HL-60 (cell line): ENCODE measurements at places on chromosomes 6 and 20.

DNA sequence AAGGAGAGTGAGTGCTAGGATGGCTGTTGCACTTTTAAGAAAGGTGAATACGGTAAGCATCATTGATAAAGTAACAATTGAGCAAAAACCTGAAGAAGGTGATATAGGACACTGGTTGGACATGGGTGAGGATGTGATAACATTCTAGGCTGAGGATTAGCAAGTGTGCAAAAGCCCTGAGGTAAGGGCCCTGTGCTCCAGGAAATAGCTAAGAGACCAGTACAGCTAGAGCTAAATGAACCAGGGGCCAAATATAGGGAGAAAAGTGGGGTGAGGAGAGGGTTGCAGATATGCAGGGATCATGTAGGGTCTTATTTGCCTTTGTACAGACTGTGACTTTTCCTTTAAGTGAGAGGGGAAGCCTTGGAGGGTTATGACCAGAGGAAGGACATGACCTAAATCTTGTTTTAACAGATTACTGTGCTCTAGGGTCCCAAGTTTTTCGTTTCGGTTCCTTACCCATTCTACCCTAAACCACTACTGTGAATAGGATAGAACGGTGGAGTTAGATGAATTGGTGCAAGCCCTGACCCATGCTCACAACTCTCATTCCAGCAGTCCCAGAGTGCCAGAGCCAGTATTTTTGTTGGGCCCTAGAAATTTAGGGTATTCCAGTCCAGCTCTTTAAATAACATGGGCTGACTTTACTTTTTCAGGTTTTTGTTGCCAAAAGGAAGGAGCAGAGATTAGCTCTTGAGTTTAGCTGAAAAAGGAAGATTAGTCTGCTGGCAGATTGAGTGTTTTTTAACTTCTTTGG is 10.7 kb downstream of the MAPK14 start:
- DNase-seq, result no peak

DNA sequence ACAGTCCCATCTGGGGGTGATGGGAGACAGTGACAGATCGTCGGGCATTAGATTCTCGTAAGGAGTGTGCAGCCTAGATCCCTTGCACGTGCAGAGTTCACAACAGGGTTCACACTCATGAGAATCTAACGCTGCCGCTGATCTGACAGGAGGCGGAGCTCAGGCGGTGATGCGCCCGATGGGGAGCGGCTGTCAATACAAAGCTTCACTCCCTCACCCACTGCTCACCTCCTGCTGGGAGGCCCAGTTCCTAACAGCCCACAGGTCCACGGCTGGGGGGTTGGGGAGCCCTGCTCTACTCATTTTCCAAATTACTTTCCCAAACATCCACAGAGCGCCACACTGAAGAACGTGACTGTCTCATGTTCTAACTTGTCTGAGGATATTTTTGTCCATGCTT is 25.3 kb downstream of the CTCFL start:
- DNase-seq, result no peak

DNA sequence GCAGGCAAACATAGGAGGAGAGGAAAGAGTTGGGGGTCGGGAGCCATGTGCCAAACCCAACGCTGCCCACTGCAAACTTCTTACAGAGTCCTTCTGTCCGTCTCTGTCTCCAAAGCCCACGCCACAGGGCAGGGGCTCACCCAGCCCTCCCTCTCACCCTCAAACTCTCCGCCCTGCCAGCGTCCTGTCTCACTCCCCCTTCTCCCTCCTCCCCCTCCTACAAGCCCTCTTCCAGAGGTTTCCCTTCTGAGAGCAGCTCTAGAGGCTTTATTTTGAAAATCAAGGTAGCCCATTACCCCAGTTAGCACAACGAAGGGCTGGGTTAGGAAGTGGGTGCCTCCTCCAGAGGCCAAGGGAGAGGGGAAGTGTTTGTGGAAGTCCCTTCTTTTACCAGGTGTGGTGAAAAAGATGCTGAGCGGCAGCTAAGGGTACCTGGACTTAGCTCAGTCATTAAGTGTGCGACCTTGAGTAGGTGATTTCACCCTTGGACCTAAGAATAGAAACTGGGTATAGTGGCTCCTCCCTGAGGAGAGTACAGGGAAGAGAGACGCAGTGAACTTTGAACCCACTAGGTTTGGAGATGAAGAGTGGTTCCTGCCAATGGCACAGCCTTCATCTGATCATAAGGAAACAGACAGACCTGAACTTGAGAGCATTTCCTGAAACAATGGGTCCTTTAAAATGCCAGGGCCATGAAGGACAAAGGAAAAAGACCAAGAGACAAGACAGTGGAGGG is 123.8 kb downstream of the BANF2 start:
- DNase-seq, result no peak

- no peak for DNase-seq
Measured at GRCh38 chr20:38346247-38346651, at the start of gene LBP. TSS of gene LBP (plus strand) at chr20:38346482. CDS start at chr20:38346517, 35 bp downstream.

GRCh38 chr6:63355632-63356031 is 35.8 kb upstream of the LGSN start:
- DNase-seq, result no peak

DNA sequence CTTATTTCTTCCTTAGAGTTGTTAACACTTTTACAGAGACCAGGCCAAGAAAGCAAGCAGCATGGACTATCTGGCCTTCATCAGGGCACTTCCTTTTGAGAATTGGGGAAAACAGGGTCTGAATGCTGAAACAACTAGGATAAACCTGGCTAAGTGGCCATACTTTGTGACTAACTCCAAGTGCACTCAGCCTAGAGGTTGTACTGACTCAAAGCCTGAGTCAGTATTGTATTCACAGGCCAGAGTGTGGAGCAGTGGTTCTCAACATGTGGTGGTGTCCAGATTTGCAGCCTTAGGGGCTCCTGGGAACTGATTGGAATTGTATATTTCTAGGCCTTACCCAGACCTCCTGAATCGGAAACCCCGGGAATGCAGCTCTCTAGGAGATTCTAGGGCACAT is 20.1 kb downstream of the SEC23B start:
- no peak for DNase-seq

DNA sequence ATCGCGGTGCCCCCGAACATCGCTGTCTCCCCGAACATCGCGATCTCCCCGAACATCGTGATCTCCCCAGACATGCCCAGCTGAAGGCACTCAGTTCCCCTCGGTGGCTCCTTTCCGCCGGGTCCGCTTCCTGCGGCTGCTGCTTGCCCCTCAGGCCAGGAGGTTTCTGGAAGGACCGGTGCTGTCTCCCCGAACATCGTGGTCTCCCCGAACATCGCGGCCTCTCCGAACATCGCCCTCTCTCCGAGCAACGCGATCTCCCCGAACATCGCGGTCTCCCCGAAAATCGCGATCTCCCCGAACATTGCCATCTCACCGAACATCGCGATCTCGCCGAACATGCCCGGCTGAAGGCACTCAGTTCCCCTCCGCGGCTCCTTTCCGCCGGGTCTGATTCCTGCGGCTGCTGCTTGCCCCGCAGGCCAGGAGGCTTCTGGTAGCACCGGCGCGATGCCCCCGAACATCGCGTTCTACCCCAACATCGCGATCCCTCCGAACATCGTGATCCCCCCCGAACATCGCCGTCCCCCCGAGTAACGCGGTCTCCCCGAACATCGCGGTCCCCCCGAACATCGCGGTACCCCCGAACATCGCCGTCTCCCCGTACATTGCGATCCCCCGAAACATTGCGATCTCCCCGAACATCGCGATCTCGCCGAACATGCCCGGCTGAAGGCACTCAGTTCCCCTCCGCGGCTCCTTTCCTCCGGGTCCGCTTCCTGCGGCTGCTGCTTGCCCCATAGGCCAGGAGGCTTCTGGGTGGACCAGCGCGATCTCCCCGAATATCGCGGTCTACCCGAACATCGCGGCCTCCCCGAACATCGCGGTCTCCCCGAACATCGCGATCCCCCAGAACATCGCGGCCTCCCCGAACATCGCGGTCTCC is 808 bp downstream of the ULBP1 start:
- no peak for DNase-seq

GRCh38 chr6:155528982-155529453 is 73.4 kb upstream of the NOX3 start:
- peak; percentile 39 for DNase-seq
